Kidney capillary endothelial cell (primary cell): ENCODE measurements at places on chromosomes 12 and 14.

- no peak for DNase-seq
Observed at GRCh38 chr12:6570264-6570887, 2.3 kb upstream of the NOP2 start.

- no peak for DNase-seq
Observed at GRCh38 chr12:18284386-18284785, 23.1 kb downstream of the PIK3C2G start.

DNA sequence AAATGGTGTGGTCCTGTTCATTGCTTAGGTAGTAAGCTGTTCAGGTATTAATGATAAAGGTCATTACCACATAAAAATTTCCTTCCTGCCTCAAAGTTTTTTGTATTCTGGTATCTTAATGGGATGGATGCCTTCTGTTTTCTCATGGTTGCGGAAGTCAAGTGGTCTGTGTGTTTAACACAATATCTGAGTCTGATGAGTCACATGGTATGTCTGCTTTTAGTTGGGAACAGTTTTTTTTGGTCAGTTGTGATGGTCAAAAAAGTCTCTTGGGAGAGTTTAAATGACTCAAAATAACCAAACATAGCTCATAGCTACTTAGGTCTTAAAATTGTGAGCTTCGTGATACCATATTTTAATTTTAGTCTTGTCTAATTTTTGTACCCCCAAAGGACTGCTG, 40.7 kb downstream of the STK38L start:
- DNase-seq, result peak; percentile 87

DNA sequence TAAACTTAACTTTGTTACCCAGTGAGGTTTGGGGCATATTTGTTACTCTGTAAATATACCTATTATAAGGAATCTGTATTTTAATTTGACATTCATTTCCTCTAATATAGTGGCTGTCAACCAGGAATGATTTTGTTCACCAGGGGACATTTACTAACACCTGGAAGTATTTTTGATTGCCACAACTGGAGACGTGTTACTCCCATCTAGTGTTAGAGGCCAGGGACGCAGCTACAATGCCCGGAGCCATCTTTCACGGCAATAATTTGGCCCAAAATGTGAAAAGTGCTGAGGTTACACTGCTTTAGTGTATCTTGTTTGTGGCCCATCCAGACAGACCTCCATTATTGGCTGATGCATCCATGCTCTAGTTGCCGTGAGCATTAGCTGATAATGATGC, 881.3 kb upstream of the ATXN7L3B start:
- no peak for DNase-seq

- DNase-seq, result no peak
Observed at GRCh38 chr12:130537051-130537450, 179.0 kb downstream of the RIMBP2 start.
